ENCODE measurements at places on chromosomes 7 and 10. TPM values are rescaled to one million over a fixed set of nuclear protein-coding genes. Genes with fewer than 3 reads are reported as not detected.

NEUROD6 gene
- total RNA-seq = not detected

CUZD1 gene
- 0.91 TPM for total RNA-seq

GRK5 gene
- 26.3 TPM for total RNA-seq

WNT8B gene
- not detected for total RNA-seq

PWWP2B gene
- total RNA-seq = 9.7 TPM

AHR gene
- 34.4 TPM for total RNA-seq

PRKAR2B gene
- total RNA-seq = 33.5 TPM

FXYD4 gene
- total RNA-seq = not detected

NPSR1 gene
- total RNA-seq = not detected

AASS gene
- 62.9 TPM for total RNA-seq

All from epithelial cell of umbilical artery (primary cell).